ENCODE measurements at places on chromosomes 5 and 9.

DNA sequence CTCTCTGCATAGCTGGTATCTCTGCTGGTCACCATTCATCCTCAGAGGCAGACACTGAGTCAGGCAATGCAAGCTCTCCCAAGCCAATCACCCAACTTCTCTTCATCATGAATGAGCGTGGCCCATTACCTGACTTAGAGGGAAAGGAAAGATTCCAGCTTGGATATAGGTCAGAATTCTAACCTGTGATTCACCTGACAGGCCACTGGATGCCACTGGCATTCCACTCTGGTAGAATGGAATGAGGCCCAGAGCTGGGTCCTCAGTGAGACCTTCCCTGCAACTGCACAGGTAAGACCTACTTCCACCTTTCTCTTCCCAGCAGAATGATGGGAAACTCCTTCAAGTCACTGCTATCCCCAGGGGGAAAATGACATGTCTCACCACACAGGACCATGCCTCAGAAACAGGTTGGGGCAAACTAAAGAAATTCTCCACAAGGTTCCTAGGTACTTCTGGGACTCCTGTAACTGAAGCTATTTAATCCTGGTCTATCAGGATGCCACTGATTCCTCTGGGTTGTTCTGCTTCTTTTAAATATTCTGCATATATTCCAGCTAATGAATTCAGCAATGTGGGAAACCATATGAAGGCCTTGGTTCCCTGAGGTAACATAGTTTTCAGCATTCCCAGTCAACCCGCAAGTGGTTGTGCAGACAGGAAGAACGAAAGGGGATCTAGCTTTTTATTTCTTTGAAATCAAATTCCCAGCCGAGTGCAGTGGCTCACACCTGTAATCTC is 62.0 kb downstream of the SUSD1 start:
- peak; percentile 76 for DNase-seq

GRCh38 chr5:59599729-59600128 is 293.8 kb downstream of the PDE4D start:
- no peak for DNase-seq

DNA sequence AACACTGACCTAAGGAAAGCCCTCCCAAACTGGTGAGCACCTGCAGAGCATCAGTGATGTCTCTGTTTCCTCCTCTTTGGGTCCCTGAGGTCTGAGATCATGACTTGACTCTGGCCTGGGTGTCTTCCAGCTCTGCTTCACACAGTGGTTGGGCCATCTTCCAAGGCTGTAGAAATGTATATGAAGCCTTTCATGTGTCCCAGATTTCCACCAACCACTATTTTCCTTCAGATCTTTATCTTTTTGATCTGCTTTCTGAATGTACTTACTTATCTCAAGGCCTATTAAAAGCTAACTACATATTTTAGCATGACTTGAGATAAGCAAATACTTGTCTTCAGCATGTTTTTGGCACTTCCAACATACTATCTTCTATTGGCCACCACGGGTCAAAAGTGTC is 47.1 kb downstream of the PRELID2 start:
- no peak for DNase-seq

- no peak for DNase-seq
Observed at GRCh38 chr5:167503926-167504720, 787.3 kb upstream of the WWC1 start.

DNA sequence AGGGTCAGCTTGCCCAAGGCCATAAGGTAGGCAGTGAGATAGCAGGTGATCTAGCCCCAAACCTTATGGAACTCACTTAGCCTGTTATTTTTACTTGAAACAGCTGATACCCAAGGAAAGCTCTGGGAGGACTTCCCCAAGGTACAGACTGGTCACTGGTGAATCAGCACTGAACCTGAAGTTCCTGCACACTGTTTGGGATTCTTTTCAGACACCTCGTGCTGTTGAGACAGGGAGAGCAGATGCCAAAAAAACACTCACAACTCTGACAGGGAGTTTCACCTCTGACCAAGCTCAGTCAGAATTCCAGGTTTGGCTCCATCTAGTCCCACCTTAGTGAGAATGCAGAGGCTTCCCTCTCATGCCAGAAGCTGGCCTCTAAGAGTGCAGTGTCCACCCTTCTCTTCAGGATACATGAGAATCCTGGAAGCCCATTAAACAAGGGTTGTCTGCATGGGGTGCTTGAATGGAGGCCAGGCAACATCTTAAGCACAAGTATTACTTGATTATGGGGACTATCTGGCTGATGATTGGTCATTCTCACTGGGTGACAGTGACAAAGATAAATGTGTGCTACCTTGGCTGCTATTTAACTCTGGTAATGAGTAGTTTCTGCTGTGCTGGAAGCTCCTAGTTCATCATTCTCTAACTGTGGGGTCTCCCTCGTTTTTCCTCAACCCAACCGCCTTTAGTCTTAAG is 122.8 kb upstream of the SLIT3 start:
- DNase-seq = no peak

DNA sequence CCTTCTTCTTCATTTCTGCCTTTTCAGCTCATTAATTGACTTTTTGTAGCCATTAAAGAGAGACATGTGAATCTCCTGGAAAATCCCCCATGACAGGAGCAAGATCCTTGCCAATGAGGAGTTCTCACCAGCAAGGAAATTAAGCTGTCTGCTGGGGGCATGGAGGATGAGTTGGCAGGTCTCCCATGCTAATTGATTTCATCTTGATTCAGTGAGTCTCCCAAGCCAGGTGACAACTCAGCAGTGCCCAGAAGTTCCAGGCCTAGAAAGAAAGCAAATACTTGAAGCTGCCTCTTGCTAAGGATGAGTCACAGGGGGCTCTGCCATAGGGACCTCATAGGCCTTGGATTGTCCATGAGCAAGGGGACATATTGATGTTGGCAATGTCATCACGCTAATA is 30.0 kb upstream of the ADRA1B start:
- peak; percentile 52 for DNase-seq

GRCh38 chr5:19270153-19270552 is 717.8 kb downstream of the CDH18 start:
- DNase-seq = no peak

- no peak for DNase-seq
Observed at GRCh38 chr5:57414191-57414590, 68.4 kb downstream of the ACTBL2 start.

DNA sequence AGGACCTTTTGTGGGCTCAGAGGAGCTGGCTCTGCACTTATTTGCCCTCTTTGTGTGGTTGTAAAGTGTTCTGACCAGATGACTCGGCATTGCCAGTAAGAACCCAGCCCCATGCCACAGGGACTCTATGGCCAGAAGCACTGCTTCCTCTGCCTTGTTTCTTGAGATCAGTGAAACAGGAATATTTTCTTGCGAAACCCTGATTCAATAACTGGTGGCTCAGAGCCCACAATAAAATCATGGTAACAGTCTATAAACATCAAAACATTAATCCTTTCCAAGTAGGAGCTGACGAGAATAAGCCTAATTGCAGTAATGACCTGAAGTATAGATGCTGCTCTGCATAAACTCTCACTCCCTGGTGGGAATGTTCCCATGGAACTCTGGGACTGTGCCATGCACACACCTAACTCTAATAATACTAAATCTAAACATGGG is 344.3 kb downstream of the ZNF608 start:
- peak; percentile 100 for DNase-seq

- DNase-seq = no peak
Observed at GRCh38 chr5:58999804-59000203, 416.9 kb downstream of the RAB3C start.

- no peak for DNase-seq
Observed at GRCh38 chr5:45697201-45697600, 1.0 kb upstream of the HCN1 start.

- no peak for DNase-seq
Observed at GRCh38 chr9:87543251-87543650, 45.6 kb downstream of the DAPK1 start.

- no peak for DNase-seq
Observed at GRCh38 chr9:84694248-84694647, 24.7 kb downstream of the NTRK2 start.

DNA sequence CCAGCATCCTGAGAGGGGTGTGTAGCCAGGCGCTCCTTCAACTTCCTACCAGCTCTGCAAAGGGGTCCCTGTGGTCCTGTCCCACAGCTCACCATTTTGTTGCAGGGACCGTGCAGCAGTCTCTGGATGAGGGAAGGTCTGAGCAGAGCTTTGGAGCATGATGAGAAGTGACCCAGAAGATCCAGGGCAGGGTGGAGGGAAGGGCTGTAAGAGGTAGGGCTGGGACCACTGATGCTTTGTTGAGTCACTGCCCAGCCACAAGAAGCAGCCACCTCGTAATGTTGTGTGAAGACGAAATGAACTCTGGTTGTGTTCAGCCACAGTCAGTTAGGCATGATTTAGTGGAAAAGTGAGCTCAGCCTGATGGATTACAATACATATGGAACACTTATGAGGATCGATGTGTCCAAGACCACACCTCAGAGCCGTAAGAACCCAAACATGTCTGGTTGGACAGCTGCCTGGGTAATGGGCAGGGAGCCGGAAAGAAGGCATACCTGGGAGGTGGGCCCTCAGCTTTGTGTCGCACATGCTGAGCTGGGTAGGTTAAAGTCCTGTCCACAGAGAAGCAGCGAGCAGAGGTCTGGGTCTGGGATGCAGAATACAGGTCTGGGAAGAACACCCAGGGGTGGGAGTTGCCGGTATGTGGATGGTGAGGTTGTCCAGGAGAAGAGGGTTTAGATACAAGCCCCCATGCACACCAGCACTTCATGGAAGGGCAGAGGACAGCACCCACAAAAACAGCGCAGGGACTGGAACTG is 250.1 kb downstream of the GADD45G start:
- DNase-seq = no peak

- DNase-seq = no peak
Observed at GRCh38 chr5:132083071-132083678, 9.6 kb downstream of the CSF2 start.

DNA sequence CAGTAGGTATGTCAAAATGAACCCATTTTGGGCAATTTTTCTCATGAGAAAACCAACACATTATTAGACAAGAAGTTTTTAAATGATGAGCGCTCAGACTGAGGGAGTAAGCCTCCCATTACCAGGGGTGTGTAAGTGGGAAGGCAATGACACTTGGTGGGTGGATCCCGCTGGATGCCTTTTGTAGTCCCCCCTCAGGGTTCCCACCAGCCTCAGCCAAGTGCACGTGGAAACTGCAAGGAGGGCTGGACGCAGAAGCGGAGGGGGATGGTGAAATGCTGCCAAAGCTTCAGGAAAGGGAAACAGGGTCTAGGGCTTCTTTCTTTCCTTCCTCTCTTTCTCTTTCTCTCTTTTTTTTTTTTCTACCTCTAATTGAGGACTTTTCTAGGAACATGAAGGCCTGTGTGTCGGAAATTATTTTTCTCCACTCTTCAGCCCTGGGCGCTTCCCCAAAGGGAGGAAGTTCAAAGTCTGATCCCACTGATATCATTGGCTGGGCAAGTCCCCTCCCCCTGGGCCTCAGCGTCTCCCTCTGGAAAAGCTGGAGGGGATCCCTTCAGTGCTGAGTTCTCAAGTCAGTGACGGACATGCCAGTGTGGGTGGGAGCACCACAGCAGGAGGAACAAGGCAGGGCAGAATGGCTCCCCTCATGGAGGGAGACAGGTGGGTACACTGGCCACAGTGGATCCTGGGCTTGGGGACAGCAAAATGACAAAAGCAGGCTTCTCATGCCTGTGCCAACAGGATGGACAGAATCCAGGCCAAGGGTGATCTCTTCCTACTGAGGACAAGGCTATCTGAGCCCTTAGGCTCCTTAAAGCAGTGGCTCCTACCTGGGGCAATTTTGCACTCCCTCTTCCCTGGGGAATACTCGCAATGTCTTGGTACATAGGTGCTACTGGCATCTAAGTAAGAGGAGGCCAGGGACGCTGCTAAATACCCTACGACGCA is 23.9 kb upstream of the SLC25A51 start:
- no peak for DNase-seq

GRCh38 chr9:132408521-132408920 is 1.5 kb upstream of the CFAP77 start:
- DNase-seq = no peak

DNA sequence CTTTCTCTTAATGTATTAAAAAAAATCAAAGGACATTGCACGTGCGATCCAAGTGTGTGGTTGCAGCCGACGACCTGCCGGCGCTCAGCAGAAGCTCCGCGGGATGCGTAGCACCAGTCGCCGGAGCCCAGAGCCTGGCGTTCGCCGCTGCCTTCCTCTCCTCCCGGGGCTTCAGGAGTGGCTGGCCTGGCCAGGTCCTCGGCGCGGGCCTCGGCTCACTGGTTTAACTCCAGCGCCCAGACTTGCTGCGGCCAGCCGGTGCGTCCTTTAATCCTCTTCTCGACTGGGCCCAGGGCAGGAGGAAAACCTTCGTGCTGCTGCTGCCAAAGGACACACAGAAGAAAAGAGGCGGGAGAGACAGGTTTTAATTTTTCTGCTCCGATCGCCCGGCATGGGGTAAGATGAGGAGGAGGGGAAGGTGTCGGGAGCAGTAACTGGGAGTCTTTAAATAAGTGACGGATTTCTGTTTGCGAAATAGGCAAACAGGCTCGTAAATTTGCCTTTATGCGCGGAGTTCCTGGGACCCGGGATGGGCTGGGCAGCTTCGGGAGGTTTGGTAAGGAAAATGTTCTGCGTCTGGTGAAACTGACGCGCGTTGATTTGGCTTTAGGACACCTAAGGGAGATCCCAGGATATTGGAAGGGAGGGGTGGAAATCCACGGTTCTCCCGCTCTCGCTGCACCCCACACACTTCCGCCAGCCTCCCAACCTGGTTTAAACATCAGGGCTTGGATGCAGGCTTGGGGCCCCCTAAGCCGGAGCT is 2.3 kb downstream of the HAND1 start:
- DNase-seq = no peak

DNA sequence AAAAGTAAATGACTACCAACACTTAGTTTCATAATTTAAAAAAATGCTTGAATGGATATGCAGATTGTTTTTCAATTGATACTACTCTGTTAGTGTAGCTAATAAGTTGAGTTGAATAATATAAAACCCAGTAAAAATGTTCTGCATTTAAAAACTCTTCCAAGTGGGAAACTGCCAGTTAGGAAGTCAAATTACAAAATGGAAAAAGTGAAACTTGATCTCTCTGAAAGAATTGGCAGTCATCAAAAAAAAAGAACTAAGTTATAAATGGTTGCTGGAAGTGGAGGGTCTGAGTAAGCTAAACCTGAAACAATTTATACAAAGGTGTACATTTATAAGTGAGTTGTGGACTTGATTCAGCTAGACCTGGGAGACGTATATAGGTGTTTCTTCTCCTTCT is 52.4 kb downstream of the VCAN start:
- DNase-seq = peak; percentile 19

GRCh38 chr5:54985301-54986268 is at the start of gene ESM1:
Gene ESM1 (minus strand): TSS chr5:54985593. CDS start chr5:54985517, 76 bp downstream.
- peak; percentile 25 for DNase-seq

- no peak for DNase-seq
Observed at GRCh38 chr5:68077349-68077894, 138.1 kb upstream of the PIK3R1 start.
